ENCODE measurements at places on chromosomes 6 and 20.

DNA sequence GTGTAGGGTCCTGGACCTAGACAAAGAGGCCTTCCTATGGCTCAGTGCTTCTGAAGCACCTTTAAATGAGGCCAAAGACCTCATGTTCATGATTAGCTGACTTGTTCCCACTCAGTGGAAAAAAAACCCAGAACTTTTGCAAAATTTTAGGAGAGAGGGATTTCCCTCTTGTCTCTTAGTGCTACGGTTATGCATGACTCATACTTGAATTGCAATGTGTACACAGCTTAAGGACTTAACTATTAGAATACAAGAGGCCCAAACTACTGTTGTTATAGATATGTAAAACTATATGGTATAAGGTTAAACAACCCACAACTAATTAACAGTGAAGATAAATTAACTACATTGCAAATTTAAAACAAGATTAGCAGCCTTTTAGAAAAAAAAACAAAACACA lies 32.3 kb upstream of the HLA-A start:
- peak; percentile 41 for DNase-seq

DNA sequence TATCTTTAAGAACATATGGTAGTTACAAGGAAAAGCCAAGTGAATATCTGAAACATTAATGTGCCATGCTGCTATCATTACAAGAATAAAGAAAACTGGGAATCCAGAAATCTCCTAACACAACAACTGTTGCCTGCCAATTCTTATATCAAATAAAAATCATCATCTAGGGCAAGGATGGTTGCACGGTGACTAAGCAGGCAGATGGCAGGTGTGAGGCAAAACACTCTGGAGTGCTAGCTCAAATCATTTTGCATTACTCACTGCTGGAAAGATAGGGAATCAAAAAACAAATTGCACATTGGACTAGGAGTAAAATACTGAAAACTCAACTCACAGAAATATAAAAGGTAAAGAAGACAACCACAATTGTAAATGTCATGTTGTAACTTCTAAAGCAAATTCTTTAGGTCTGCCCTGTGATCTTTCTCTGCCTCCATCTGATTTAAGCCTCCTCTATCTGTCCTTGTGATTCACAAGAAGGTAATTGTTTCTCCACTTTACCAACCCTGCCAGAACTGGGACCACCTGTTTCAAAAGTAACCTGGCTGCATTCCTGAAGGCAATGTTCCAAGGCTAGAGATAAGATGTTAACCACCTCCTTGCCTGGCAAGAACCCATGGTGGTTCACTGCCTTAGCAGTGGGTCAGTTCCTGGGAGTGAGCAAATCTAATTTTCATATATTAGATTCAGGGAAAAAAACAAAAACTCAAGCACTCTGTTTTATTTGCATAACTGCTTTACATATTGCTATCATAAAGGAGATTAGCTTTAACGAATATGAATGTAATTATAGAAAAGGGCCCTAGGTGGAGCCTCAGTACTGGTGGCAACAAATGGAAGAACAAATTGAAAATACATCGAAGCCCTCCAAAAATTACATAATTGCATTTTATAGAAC lies 33.1 kb upstream of the LCA5 start:
- DNase-seq: peak; percentile 35

- DNase-seq: no peak
These were observed 83.9 kb downstream of the KCNB1 start for GRCh38 chr20:49398401-49399144.

DNA sequence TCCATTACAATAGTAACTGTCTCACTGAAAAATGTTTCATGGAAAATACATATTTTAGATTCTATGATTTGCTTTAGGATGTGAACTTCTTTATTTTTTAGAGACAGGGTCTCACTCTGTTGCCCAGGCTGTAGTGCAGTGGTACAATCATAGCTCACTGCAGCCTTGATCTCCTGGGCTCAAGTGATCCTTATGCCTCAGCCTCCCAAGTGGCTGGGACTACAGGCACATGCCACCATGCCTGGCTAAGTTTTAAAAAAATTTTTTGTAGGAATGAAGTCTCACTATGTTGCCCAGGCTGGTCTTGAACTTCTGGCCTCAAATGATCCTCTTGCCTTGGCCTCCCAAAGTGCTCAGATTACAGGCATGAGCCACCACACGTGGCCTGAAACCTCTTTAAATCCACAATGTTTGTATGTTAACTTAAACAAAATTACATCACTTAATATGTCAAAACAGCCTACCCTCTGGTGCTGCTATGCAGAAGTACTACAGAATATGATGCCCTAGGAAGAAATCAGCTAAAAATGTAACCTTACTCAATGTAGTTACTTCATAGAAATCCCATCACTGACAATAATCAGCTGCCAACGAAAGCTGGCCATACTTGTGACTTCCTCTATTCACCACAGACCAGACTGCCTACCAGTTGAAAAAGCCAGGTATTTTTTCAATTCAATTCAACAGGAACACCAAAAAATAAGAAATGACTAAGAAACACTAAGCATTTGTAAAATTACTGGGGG lies 17.6 kb downstream of the EEF1A1 start:
- no peak for DNase-seq

GRCh38 chr20:32522526-32522775 lies 62.7 kb downstream of the NOL4L start:
- DNase-seq: no peak

- DNase-seq: no peak
These were observed 16.7 kb downstream of the LEMD2 start for GRCh38 chr6:33772082-33772830.

GRCh38 chr6:166862287-166862977 lies 93.9 kb downstream of the RNASET2 start:
- peak; percentile 8 for DNase-seq

DNA sequence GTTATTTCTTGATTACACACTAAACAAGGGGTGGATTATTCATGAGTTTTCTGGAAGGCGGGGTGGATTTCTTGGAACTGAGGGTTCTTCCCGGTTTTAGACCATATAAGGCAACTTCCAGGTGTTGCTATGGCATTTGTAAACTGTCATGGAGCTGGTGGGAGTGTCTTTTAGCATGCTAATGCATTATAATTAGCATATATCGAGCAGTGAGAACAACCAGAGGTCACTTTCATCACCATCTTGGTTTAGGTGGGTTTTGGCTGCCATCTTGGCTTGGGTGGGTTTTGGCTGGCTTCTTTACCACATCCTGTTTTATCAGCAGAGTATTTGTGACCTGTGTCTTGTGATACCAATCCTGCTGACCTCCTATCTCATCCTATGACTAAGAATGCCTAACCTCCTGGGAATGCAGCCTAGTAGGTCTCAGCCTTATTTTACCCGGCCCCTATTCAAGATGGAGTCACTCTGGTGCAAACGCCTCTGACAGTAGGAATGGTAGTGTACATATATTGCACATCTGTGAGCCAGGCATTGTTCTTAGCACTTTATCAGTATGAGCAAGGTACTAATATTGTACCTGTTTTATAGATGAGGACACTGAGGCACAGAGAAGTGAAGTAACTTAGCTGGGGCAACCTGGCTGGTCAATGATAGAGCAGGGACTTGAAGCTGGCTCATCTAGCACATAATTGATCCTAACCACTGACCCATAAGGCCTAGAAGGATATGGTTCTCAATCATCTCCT lies 203.7 kb downstream of the NFATC2 start:
- DNase-seq: no peak

- DNase-seq: no peak
These were observed 93.9 kb downstream of the SPTLC3 start for GRCh38 chr20:13102694-13103093.

DNA sequence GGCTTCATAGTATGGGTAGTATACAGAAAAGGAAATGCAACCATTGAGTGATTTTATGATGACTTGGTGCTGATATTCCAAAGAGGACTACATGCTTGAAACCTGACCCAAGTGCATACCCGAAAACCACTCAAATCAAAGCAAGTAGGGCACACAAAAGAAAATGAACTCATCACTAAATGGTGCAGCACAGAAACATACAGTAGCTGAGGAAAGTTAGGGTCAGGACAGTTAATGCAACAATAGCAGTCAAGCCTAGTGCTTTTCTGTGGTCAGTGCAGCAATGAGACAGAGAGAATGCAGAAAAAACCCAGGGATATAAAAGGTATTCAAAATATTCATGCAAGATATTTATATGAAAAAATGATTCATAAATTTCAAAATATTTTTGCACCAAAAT lies 711.1 kb downstream of the EPHA7 start:
- no peak for DNase-seq

DNA sequence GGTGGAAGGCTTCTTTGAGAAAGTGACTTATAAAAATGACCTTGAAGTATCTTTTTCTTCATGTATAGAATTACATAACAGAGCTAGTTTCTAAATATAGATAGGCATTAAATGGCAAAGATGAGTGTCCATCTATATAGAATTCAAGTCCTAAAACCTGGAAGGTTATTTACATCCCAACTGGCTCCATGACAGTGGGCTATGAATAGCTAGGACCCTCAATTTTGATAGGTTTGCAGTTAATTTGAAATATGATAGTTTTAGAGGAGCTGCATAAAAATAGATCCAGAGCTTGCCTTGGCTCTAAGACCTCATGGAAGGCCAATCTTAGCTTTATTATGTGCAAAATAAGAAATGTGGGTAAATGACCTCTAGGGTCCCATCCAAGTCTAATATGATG lies 310.6 kb upstream of the CITED2 start:
- DNase-seq: no peak

DNA sequence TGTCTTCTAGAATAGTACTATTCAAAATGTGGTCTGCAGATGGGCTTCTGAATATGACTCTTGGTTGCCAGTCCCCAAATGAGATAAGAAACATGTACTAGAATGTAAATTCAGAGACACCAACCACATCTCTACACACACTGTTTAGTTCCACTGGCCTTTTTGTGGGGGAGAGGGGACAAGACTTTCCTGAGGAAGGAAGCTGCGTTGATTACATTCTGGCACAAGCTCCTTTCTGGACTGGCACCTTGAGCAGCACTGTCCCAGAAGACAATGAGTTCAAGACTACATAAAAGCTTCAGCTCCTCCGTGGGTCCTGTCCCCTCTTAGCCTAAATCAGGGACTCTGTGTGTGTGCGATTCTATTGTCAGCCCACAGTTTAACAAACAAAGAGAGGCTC lies 6.9 kb upstream of the IYD start:
- no peak for DNase-seq

GRCh38 chr6:90168693-90169131 lies 127.9 kb downstream of the BACH2 start:
- DNase-seq: peak; percentile 31

DNA sequence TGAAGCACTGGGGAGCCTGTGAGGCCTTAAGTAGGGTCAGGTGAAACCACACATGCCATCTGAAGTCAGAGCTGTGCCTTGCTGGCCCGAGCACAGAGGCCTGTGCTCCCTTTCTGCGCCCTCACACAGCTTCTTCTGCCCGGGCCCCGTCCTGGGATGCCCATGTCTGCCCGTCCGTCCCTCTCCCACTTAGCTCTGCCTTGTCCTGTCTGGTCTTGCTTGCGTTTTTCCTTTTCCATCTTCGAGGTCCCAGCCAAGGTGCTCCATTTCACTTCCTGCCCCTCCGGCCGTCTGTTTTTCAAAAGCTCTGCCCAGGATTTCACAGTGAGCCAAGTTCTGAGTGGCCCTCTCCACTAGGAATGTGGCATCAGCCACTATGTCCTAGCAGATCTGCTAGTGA lies 45.6 kb downstream of the PYGB start:
- no peak for DNase-seq

- no peak for DNase-seq
These were observed 118.2 kb downstream of the TTLL2 start for GRCh38 chr6:167442796-167443680.

GRCh38 chr20:3728876-3729275 lies 3.6 kb upstream of the HSPA12B start:
- no peak for DNase-seq
